ENCODE measurements at places on chromosomes 1 and 21.
A peak's percentile ranks its signal among the peaks of the same experiment; 100 is the strongest.

- no peak for DNase-seq
Observed at GRCh38 chr21:26297851-26298250, 127.3 kb upstream of the APP start.

DNA sequence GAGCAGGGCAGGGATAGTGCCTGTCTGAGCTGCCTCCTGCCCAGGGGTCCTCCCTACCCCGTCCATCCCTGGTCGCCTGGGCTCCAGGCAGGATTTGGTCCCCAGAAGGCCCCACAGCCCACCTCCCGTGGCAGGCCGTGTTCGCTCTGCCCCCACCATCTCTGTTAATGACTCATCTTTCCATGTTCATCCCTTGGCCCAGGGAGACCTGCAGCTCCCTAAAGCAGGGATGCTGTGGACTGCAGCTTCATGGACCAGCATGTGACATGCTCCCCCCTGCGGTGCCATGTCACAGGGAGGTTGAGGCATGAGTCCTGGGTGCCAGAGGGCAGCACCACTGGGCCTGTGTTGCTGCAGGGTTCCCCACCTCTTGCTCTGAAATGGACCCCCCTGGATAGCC lies 26.8 kb downstream of the UBASH3A start:
- no peak for DNase-seq

- no peak for DNase-seq
Observed at GRCh38 chr21:31248598-31248997, 95.5 kb downstream of the TIAM1 start.

- no peak for DNase-seq
Observed at GRCh38 chr1:226511296-226511695, 37.3 kb upstream of the STUM start.

DNA sequence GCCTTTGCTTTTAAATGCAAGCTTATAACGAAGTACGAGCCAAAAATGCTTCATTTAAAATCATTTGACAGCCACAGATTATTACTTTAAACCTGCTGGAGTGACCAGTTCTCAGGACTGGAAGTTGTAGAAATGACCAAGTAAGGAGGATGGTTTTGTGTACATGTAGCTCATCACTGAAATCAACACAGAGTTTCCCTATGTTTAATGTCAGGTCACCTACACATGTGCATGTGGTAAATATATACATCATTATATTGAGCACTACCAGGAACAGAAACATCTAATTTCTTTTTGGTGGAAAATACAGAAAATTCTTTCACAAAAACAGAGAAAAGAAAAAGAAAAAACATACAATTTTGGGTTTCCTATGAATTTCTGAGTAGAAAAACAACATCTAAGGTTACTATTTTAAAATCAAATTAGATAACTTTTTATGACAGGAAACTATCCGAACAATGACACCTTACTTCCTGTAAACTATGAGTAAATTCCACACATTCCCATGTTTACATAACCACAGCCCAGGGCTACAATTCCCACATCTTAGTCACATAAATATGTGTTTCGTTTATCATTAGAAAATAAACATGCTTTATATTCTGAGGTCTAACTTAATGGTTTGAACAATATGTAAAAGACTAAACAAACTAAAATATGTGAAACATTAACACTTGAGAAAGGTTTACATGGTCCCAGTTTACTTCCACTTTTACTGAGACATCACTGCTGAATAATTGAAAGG lies 73.6 kb downstream of the ZNF281 start:
- DNase-seq: peak; percentile 53

DNA sequence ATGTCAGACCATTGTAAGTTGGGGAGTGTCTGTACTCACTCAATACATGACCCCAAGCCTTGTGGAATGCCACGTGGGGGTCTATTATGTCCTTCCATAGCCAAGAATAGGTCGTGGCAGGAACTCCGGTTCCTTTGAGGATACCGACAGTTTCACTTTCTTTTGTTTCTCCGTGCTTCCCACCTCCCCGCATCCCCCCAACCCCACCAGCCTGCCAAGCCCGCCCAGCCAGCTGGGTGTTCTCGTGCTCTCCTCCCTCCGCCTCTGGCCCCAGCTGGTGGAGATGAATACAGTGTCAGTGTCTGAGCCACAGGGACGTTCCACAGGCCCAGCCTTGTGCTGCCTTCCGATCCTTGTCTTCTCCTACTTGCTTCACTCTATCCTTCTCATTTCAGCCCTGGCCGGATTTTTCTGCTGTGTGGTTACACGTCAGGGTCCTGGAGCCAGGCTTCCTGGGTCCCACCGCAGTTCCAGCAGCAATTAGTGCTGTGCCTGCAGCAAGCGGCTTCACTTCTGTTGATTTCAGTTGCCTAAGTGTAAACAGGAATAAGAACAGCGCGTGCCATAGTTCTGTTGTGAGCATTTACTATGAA lies 4.1 kb upstream of the AGTRAP start:
- DNase-seq: peak; percentile 13

DNA sequence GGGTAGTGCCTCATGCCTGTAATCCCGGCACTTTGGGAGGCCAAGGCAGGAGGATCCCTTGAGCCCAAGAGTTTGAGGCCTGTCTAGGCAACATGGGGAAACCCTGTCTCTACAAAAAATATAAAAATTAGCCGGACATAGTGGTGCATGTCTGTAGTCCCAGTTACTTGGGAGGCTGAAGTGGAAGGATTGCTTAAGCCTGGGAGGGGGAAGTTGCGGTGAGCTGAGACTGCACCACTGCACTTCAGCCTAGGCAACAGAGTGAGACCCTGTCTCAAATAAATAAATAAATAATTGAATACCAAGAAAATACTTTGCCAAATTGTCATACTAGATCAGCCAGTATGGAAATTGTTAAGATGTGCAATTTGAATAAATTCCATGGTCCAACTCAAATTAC lies 5.9 kb upstream of the RBBP5 start:
- no peak for DNase-seq

DNA sequence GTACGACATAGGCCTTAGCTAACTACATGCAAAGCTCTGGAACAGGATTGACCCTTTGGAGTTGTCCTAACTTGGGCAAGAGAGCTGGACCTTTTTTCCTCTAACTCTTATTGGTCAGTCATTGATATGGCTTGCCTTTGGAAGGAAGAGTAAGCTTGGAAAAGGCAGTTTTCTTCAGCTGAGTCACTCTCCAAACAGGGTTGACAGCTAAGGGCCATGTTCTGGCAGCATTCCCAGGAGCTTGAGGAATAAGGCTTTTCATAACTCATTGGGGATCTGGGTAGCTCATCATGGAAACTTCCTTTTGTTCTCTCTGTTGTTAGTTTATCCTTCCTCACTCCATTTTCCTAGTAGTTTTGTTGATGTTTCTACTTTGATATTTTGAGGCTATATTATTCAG lies 14.5 kb upstream of the ERRFI1 start:
- DNase-seq: peak; percentile 96

DNA sequence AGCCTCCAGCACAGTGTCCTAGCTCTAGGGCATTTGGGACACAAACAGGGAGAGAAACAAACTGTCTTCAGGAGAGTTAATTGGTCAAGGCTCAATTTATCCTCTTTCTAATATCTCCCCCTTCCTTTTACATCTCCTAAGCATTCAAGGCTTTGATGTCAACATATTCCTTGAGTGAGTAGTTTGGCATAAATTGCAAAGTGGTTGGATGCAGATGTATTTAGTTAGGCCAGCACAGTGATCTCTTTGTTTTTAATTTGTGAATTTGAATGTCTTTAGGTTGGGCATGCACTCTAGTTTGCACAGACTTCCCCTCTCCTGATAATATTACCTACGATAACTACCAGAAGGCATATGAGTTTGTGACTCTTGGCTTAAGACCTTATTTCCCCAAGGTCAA lies 12.5 kb upstream of the OLFML2B start:
- DNase-seq: no peak

DNA sequence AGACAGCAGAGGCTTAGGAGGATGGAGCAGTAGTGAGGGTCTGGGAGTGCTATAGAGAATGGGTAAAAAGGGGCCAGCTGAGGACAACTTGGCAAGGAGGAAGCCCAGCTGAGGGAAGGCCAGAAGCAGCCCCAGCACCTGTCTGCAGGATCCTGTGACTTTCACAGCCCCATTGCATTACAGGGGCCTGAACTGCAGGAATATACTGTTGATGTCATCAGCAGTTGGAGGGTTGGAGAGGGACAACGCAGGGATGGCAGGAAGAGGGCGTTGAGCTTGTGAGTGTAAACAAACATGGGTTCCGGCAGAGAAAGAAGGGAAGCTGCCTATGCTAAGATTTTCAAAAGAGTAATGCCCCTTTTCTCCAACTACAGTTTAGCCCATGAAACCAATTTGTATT lies 628.5 kb downstream of the SMYD3 start:
- DNase-seq: no peak

GRCh38 chr1:100328133-100328532 lies 24.2 kb upstream of the CDC14A start:
- DNase-seq: no peak

All from HepG2 (cell line).